ENCODE measurements at places on chromosomes 2 and 18.

DNA sequence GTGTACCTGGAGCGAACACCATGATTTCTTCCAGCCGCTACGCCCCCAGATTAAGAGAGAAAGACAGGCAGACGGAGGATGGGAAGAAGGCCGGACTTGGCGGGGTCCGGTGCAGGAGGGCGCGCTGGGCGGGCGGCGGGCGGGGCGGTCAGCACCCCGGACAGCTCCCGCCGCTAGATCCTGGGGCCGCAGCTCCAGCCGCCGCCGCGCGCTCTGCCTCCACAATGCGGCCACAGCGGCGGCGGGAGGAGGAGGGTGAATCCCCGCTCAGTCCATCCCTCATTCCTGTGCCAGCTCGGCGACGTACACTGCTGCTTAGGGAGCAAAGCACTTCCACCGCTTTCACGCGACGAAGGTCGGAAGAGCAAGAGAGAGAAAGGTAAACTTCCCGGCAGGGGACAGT is at the start of gene AKAIN1:
TSS of gene AKAIN1 (minus strand) at position 226 of the 403 bp plus-strand sequence. CDS start at position 22, 204 bp downstream.
- DNase-seq: peak; percentile 26

DNA sequence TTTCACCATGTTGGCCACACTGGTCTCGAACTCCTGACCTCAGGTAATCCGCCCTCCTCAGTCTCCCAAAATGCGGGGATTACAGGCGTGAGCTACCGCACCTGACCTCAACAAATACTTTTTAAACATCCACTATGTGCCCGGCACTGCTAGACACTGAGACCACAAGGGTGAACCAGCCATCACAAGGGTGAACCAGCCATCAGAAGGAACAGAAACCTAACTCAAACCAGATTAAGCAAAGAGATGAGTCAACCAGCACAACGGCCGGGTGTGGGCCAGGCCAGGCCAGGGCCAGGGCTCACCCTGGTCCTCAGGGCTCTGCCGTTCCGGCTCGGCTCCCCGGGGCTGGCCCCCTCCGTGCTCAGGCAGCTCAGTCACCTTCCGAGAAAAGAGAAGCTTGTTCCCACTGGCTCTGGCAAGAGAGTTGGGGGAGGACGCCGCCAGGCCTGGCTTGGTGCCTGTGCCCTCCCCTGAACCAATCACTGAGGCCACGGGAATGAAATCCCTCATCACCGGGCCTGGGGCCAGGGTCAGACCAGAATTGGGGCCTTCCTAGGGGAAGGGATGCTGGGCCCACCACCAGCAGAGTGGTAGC is 4.4 kb downstream of the TEX44 start:
- DNase-seq: peak; percentile 32

- DNase-seq: no peak
Measured at GRCh38 chr2:119241205-119241532, 17.5 kb downstream of the STEAP3 start.

- DNase-seq: no peak
Measured at GRCh38 chr2:150698016-150698661, 210.7 kb upstream of the RND3 start.

DNA sequence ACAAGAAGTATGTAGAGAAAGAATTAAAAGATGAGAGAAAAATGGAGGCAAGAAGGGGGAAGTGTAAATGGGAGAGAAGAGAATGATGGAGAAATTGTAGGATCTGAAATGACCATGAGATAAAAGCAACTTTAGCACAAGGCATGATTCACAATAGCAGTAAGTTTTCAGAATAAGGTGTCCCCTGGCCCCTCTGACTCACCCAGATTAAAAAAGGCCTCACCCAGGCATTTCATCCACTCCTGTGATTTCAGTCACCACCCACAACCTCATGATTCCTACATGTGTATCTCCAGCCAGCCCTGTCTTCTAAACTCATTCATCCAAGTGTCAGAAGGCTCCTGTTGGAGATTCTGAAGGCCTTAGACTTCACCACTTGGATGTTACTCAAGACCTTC is 56.6 kb downstream of the SP100 start:
- no peak for DNase-seq

GRCh38 chr18:61735564-61736102 is 157.2 kb downstream of the RNF152 start:
- DNase-seq: no peak

- DNase-seq: no peak
Measured at GRCh38 chr18:12990641-12990966, 558 bp upstream of the CEP192 start.

GRCh38 chr2:65661980-65662653 is 229.7 kb upstream of the SPRED2 start:
- DNase-seq: no peak

DNA sequence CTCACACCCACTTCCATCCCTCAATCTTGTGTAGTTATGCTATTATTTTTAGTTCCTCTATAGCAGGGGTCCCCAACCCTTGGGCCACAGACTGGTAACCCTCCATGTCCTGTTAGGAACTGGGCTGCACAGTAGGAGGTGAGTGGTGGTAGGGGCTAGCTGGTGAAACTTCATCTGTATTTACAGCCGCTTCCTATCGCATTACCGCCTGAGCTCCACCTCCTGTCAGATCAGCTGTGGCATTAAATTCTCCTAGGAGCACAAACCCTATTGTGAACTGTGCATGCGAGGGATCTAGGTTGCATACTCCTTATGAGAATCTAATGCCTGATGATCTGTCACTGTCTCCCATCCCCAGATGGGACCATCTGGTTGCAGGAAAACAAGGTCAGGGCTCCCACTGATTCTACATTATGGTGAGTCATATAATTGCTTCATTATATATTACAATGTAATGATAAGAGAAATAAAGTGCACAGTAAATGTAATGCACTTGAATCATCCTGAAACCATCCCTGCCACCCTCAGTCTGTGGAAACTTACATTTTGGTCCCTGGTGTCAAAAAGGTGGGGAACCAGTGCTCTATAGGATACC is 1.6 kb upstream of the RAB11FIP5 start:
- no peak for DNase-seq

DNA sequence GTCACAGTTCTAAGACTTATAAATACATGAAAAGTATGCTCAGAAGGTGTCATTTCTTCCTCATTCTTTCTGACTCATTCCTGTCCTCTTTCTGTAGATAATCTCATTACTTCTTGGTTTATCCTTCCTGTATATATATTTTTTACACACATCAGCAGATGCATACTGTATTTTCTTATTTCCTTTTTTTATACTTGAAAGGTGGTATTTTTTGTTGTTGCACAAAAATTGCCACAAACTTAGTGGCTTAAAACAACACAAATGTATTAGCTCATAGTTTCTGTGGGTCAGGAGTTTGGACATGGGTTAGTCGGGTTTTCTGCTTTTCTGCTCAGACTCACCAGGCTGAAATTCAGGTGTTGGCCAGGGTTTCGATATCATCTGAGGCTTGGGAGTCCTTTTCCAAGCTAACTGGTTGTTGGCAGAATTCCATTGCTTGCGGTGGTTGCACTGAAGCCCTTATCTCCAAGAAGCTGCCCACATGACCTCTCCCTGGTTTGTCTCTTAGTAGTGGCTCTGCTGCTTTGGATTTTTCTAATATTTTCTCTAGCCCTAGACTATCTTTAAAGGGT is 162.6 kb downstream of the FMNL2 start:
- no peak for DNase-seq

DNA sequence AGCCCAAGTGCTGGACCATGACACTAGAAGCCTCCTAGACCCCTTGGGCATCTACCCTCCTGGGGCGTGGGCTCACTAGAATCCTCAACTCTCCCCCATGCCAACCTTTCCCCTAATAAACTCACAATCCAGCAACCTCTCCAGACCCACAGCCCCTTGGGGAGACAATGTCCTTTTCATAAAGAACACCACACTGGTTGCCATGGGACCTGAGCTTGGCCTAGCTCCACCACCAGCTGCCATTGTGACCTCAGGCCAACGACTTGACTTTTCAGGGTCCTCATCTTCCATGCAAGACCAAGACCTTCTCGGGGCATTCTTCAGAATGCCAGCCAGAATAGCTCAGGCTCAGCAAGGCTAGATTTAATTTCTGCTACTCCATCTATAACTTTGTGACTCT is 128.1 kb upstream of the NPAS2 start:
- no peak for DNase-seq

DNA sequence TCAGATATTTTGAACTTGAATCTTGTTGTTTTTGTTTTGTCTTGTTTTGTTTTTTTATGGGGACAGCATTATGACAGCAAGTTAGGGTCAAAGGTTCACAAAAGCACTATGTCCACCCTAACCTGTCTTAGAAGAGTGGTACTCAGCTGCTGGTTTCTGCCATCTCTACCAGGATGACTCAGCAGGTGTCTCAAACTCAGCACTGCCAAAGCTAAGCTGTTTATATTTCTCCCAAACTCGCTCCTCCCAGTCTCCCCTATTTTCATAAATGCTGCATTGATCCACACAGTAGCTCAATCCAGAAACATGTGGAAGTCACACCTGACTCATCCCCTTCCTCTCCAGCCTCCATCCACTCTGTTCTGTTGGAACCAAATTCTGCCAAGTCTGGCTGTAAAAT is 134.9 kb downstream of the ZBTB7C start:
- no peak for DNase-seq

GRCh38 chr2:225031599-225031998 is 10.7 kb downstream of the DOCK10 start:
- DNase-seq: no peak

GRCh38 chr2:69801745-69802290 is 27.6 kb upstream of the GMCL1 start:
- no peak for DNase-seq

DNA sequence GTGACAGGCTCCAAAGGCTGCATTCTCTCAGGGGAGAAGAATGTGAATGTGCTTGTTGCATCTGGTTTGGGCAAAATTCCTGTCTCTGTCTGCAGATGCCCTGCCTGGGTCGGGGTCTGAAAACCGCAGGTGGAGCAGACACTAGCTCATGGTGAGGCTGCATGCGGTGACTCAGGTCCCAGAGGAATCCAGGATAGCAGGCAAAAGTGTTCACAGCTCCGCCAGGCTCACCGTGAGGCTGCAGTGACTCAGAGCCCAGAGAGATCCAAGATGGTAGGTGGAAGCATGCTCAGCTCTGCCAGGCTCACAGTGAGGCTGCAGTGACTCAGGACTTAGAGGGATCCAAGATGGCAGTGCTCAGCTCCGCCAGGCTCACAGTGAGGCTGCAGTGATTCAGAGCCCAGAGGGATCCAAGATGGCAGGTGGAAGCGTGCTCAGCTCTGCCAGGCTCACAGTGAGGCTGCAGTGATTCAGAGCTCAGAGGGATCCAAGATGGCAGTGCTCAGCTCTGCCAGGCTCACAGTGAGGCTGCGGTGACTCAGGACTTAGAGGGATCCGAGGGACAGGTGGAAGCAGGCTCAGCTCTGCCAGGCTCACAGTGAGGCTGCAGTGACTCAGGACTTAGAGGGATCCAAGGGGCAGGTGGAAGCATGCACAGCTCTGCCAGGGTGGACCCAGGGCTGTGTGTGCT is 200.5 kb downstream of the ACKR3 start:
- no peak for DNase-seq

DNA sequence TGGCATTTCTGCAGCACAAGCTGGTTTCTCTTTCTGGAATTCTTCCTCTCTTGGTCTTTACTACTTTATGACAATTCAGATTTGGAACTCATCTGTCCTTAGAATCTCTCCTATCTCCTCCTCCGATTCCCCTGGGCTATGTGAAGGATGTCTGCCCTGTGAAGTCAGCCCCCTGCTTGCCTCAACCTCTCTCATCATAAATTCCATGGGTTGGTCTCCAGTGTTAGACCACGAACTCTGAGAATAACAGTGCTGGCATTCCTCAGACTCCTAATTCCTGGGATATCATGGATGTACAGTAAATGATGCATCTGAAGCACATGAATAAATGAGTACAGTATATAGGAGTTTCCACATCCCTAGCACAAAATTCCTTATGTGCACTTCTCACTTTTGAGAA is 21.0 kb upstream of the CYRIA start:
- DNase-seq: no peak

DNA sequence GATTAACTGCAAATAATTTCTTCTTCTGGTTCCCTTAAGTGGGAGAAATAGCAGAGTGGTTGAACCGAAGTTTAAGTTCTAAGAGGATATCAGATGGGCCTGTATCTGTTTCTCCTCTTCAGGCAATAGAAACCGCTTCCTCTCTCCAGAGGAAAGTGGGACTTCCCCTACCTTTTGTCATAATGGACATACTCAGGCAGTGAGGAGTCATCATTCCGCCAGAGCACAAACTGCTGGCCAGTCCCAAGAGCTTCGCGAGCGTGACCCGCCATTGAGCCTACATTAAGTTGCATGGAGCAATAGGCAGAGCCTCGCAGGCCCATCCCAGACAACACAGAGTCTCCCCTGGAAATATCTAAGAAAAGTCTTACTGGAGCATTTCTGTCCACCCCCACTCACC is 158.9 kb downstream of the LDLRAD4 start:
- no peak for DNase-seq

GRCh38 chr2:46545015-46545839 is 65.9 kb downstream of the TMEM247 start:
- DNase-seq: no peak

- DNase-seq: no peak
Measured at GRCh38 chr2:208698114-208698513, 291.5 kb downstream of the PTH2R start.

DNA sequence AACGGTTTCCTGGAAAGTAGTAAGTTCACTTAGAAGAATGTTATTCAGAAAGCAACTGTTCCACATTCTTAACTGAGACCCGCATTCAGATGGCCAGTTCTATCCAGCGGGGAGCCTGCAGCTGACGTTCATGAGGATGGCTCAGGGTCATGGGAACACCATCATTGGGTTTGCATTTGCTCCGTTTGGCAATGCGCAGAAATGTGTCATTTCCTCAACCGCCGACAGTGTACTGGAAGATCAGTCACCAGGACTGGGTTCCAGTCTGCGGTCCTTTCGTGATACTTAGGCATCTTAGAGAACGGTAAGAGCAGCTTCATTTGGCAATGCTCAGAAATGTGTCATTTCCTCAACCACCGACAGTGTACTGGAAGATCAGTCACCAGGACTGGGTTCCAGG is 104.0 kb downstream of the DNER start:
- DNase-seq: no peak

DNA sequence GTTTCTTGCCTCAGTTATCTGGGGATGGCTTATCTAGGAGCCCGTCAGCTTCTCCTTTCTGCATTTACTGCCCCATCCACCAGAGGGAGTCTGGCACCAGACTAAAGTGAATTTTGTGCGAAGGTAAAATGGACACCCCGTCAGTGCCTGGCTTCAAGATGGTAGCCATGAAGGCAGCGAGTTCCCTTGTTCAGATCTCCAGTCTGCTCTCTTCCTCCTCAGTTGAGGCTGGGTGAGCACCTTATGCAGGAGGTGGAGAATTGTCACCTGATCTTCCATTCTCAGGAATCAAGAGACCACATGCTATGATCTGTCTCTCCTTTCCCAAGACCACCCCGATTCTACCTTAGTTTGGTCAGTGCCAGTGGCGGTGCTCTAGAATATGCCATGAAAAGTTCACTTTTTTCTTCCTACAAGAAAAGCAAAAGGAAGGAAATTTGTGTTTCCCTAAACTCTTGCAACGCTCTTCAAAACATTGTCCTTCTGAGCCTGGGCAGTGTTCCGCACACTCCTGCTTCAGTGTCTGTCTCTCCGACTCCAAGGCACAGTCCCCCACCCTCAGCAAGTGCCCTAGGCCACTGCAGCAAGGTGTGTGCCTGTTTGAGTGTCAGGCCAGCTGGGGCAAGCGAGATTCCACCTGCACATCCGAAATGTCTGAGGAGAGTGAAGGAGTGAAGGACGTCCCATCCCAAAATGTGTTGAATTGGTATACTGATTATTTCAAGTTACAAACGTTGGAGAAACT is 168.6 kb downstream of the SS18 start:
- DNase-seq: peak; percentile 28

Measured in GM19239 (cell line).